Stimulated activated CD4-positive, alpha-beta T cell treated with anti-CD3 and anti-CD28 coated beads, Interleukin-15, amount 100 ng/mL, for 48 hours (primary cell): ENCODE measurements at places on chromosomes 7 and 10.

- no peak for DNase-seq
These were observed 574.6 kb downstream of the GRID1 start for GRCh38 chr10:85791818-85792532.

DNA sequence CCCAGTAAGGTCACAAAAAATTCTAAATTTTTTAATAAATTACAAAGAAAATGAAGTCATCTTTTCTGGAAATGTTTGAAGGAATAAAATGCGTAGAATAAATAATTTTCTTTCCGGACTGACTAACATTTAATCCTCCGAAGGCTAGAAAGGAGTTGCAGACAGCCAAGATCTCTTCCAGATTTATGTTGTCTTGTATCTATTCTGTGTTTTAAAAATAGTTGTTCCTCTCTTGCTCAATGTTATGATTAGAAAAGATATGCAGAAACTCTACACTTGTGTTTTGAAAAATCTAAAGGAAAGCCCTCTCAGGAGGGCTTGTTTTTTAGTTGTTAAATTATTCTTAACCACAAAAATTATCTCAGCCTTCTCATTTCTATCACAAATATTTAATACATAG is 70.7 kb downstream of the MACC1 start:
- DNase-seq = no peak

- no peak for DNase-seq
These were observed 5.2 kb upstream of the MALRD1 start for GRCh38 chr10:19043431-19043830.

GRCh38 chr10:107971411-107971810 is 806.9 kb upstream of the SORCS1 start:
- no peak for DNase-seq

GRCh38 chr10:60114765-60115586 is 208.6 kb upstream of the CCDC6 start:
- no peak for DNase-seq

DNA sequence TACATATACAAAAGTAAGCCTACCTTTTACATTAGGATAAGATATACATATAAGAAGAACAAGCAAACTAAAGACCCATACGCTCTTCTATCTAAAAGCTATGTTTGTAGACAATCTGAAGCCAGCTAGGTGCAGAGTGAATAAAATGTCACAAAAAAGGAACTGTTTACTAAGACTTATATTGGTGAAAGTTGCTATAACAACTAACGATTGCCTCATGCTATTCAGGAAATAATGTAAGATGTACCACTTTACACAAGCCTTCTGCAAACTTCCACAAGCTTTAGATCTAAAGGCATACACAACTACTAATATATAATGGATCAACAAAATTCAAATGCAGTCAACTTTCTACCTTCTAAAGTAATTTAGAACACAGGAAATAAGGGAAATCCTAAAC is 175.1 kb downstream of the SRPK2 start:
- DNase-seq = no peak

DNA sequence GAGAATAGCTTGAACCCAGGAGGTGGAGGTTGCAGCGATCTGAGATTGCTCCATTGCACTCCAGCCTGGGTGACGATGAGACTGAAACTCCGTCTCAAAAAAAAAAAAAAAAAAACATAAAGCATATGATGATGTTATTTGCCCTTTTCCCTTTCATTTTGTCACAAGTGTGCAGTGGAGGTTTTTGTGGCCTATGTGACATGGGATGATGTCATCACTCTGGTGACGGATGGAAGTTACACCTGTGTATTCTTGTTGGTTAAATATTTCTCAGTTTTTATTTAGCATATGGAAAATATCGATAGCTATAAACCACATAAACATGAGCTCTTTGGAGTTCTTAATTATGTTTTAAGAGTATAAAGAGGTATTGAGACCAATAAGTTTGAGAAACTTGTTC is 71.8 kb upstream of the EMX2 start:
- no peak for DNase-seq

GRCh38 chr10:110002801-110003523 is 4.8 kb upstream of the ADD3 start:
- DNase-seq = no peak

DNA sequence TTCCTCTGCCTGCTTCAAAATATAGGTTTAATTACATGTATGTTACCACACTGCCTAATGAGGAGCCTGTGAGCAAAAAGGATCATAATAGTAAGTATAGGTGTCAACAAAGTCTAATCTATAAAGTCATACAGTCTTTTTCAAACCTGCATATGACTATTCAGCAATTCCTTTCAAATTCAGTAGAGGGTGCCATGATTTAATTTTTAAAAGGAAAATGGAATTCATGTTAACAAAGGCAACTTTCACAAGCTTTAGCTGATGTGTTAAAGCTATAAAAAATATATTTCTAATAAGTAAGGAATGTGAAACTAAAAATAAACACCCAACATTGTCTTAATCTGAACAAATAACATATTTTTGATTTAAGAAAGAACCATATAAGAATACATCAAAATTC is 52.1 kb downstream of the MPP7 start:
- no peak for DNase-seq

- DNase-seq = no peak
These were observed 8.0 kb downstream of the UNCX start for GRCh38 chr7:1240517-1241257.

DNA sequence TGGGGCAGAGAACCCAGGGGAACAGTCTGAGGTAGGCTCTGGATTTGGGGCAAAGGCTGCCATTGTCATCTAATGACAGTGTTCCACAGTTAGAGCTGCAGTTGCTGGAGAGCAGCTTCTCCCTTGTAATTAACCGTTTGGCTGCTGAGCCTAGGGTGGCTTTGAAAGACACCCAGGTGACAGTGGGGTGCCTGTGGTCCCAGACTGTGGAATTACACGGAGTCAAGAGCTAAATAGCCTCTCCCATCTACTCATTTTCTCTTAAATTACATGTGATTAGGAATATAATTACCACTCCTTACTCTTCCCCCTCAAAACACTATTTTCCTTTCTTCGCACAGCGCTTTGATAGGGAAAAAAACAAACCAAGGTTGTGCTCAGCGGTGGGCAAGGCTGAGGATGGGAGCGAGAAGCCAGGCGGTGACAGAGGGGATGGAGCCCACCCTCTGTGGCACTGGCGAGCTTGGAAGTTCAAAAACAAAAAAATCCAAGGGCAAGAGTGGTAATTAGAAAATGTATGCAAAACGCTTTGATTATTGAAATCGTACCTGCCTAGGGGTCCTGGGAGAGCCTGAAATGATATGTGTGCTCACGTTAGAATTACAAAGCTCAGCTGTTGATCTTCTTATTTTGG is 44.1 kb downstream of the BAMBI start:
- no peak for DNase-seq

GRCh38 chr7:128959296-128959695 is 21.6 kb downstream of the IRF5 start:
- DNase-seq = no peak

GRCh38 chr7:151308791-151309190 is 32.8 kb upstream of the NUB1 start:
- no peak for DNase-seq

DNA sequence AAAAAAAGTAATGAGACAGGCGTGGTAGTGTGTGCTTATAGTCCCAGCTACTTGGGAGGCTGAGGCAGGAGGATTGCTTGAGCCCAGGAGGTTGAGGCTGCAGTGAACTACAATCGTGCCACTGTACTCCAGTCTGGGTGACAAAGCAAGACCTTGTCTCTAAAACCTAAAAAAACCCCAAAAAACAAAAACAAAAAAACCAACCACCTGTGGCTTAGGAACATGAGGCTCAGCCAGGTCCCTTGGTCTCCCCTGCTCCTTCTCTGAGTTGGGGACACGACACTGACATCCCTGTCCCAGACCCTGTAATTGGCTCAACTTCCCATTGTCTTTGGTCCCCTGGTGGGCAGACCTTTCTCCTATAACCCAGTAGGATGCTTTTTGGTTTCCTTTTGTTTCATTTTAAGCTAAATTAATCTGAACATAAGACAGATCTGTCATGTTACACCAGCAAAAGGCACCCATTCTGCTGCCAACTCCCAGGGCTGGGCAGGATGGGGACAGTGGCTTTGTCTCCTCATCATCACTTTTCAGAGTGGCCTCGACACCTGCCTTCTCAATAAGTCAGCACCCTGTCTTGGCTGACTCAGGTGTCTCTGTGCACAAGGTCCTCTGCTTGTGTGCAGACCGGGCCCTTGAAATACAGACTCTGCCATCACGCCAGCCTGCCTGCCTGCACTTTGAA is 74.4 kb downstream of the MYL10 start:
- no peak for DNase-seq

DNA sequence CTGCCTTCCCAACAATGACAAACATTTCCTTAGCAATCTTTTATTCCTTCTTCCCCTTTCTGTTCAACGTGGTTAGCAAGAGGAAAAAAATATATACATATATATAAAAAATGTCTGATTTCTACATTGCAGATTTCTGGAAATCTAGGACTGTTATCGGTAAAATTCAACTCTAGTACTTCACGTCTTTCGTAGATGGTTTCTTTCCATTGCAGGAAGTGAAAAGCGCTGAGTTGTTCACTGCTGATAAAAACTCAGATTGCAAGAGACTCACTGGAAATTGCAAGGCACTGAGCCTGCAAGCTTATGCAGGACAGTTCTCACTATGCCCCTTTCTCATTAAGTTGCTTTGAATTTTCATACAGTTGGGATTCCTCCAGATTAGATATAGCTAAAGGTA is 23.9 kb downstream of the KIN start:
- no peak for DNase-seq

GRCh38 chr7:70668606-70669358 is 463.2 kb upstream of the GALNT17 start:
- DNase-seq = no peak

DNA sequence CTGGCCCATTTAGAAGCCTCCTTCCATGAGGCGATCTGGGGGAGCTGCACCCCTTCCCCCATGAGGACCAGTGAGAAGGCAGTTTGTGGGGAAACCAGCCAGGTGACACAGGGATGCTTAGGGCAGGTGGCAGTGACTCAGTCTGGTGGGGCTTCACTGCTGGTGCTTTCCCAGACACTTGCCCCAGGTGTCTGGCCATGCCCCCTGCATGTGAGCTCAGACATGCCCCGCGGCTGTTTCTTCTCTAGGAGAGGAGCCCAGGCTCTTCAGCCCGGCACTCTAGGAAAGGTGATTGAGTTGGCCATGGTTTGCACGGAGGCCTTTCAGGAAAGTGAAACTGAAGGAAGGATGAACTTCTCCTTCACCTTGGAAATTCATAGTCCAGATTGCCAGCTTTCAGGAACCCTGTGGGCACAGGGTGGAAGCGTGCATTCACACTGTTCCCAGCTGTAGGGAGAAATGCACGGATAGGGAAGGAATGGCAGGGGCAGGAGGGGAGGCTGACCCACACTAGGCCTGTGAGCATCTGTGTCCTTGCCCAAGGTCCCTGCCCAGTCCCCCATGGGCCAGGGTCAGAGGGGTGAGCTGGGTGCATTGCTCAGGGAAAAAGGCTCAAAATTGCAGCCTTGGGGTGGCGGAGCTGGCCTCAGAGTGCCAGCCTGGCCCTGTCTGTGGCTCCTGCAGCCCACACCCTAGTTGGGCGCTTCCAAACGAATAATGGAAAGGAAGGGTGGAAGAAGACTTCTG is 359.1 kb downstream of the GLRX3 start:
- no peak for DNase-seq

- no peak for DNase-seq
These were observed 76.9 kb downstream of the ELMO1 start for GRCh38 chr7:37371755-37372154.

DNA sequence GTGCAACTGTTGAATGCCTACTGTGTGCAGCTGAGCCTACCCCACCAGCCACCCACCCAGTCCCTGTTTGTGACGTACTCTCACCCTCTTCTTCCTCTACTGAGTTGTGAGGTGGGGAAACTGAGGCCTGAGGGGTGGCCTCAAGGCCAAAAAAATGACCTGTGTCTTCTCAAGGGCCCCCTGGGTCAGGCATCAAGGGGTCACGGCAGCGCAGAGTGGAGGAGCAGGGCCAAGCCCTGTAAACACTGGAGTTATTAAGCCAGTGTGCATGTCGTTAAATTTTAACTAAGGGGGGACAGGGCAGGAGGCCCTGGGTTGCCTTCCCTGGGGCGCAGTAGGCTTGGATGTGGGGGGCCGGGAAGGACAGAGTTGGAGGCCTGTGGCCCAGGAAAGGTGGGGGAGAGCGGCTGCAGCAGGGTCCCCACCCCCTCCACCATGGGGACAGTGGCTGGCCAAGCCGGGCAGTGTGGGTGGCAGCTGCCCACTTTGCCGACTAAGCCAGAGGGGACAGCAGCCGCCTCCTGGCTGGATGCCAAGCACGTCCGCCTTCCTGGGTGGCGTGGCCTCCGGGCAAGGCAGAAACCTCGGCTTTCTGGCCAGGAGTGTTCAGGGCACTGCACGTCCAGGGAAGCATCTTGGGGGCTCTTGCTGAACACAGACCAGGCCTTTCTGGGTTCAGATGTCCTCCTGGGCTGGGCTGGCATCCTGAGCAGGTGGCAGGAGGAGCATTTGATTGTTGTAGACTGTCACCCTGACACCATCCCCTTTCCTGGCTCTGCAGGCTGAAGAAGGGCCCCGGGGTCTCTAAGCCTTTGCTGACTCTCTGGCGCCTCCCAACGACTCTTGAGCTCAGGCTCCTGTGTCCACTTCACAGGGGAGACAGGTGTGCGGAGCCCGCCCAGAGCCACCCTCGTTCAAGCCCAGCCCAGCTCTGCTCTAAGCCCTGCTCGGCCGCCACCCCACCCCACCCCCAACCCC is 1.9 kb downstream of the SLC29A4 start:
- no peak for DNase-seq

DNA sequence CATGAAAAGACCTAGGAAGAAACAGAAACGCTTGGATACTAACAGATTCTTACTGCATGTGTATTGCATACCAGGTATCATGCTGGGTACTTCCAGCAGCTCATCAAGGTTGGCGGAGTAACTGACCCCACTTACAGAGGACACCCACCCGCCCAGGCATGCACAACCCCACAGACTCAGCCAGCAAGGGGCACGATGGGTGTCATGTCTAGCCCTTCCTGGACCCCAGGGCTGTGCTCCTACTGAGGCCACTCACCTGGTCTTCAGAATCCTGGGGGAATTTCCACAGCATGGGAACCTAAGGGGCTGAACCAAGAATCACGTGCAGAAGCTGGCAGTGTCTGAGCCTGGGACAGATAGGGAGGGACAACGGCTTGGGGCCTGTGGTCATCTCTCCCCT is 134.1 kb upstream of the ZNF32 start:
- DNase-seq = no peak

GRCh38 chr10:112957640-112958092 is 7.6 kb downstream of the TCF7L2 start:
- no peak for DNase-seq

DNA sequence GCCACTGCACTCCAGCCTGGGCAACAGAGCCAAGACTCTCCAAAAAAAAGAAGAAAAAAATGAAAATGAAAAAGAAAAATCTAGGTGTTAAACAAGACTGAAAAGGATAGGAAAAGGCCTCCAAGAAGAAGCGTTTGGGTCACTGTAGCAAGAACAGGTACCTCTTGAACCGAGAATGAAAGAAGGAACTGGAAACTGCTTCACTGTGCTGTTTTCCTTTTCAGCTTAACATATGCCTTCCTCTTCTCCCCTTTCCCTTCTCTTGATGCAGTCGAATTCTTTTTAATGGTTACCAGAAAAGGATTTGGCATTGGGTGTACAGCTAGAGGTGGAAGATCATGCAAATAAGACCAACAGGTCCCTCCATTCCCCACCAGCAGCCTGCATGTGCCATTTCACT is 28.1 kb downstream of the LRRC4 start:
- no peak for DNase-seq
